ENCODE measurements at places on chromosomes 4 and X.

- DNase-seq: no peak
These were observed 11.9 kb upstream of the TRIML1 start for GRCh38 chr4:188127214-188127874.

DNA sequence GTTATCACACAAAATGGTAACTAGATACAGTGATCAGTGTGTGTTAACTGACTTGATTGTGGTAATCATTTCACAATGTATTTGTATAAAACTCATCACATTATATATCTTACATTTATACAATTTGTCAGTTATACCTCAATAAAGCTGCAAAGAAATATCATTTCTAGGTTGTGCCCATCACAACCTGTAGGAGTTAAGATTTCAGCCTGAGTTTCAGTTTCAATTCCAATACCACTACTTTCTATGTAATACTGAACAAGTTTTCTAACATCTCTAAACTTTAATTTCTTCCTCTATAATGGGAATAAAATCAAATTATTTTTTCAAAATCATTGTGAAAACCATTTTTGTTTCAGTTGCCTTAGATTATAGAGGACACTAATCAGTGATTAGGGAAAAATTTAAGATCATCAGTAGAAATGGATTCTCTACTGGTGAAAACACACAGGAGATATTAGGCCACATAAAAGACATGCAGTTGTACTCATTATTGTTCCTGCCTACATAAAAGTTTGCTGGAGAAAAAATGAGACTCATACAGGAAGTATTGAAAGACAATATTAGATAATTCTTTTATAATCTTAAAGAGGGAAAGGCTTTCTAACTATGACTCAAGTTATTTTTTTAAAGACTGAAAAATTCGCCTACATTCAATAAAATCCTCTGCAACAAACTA lies 18.4 kb upstream of the TBC1D1 start:
- no peak for DNase-seq

DNA sequence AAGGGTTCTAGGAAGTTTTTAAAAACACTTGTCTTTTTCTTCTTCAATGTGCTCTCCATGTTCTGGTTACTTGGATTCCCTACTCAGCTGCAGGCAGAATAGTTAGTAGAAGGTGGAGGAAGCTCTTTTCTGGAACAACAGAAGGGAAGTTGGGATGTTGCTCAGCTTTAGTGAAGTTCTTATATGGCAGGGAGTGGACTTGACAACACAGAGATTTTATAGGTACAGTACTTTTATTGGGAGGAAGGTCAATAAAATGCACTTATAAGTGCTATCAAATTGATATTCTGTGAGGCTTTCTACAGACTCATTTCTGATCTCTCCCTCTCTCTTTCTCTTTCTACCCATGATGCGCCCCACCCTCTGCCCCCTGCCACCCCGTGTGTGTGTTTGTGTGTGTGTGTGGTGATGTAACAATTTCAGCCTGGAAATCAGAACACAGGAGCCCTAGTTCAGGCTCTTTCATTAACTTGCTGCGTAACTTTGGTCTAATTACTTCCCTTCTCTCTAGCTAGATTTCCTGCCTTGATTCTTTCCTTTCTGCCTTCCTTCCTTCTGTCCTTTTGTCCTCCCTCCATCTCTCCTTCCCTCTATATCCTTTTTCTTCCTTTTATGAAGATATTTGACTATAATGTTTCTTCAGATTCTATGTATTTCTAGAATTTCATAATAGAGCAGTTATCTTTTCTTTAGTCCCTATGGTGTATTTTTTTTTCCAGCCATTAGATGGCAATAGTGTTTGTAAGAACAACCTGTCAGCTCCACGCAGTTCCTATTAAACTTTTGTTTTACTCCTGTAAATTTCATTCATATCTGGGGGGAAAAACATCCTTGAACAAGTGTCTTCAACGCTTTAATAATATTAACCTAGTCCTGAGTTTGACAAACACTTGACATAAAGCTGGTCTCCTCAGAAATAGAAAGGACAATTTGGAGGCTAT lies 37.1 kb downstream of the HEPH start:
- DNase-seq: no peak

DNA sequence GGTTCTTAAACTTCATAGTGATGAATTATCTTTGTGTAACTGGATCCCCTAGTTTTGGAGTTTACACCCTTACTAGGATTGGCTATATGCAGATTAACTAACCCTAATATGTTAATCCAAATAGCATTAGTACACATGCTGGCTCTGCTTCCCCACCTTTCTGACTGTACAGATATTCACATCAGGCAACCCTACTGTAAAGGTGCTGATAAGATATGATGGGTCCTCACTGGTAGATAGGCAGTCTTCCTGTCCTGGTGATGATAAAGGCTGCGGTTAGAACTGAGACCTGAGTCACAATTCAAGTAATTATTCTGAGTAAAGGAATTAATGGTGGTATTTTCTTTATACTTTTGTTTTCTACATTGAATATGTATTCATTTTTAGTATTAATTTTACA lies 118.6 kb downstream of the COL4A5 start:
- DNase-seq: no peak

GRCh38 chr4:76160355-76160754 lies 12.2 kb upstream of the NUP54 start:
- no peak for DNase-seq

DNA sequence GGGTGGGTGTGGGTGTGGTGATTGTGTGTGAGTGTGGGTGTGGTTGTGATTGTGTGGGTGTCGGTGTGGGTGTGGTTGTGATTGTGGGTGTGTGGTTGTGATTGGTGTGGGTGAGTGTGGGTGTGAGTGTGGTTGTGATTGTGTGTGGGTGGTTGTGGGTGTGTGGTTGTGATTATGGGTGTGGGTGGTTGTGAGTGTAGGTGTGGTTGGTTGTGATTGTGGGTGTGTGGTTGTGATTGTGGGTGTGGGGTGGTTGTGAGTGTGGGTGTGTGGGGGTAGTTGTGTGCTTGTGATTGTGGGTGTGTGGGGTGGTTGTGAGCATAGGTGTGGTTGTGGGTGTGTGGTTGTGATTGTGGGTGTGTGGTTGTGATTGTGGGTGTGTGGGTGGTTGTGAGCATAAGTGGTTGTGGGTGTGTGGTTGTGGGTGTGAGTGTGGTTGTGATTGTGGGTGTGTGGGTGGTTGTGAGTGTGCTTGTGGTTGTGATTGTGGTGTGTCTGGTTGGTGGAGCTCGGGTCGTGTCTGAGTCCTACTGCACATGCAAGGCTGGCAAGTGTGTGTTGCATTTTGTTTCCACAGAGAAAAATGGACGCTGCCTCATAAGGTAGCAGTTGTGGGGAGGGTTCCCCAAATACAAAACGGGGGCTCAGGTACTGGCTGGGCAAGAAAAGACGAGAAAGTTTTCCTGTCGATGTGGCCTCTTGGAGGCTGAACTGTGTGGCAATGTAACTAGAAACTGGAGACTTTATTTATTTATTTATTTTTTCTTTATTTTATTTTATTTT lies 116.7 kb downstream of the UBE2K start:
- DNase-seq: no peak

- DNase-seq: no peak
These were observed 63.3 kb downstream of the CCSER1 start for GRCh38 chr4:90190525-90190924.

DNA sequence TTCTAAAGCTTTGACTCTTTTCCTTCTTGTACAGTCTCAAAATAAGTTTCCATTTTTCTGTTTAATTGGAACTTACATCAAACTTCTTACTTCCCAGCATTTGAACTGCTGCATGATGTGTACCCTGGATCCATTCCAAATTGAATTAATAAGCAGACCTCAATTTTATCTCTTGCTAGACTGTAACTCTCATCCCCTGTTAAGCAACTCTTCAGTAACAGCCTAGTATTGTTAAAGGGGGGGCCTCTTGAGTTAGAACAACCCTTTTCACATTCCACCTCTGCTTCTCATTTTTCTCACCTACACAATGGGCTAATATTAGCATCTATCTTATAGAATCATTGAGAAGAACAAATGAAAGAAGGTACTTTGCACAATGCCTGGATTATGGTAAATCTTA lies 169.4 kb downstream of the IL1RAPL1 start:
- no peak for DNase-seq

GRCh38 chrX:103779141-103779789 lies 2.6 kb downstream of the PLP1 start:
- peak; percentile 52 for DNase-seq

DNA sequence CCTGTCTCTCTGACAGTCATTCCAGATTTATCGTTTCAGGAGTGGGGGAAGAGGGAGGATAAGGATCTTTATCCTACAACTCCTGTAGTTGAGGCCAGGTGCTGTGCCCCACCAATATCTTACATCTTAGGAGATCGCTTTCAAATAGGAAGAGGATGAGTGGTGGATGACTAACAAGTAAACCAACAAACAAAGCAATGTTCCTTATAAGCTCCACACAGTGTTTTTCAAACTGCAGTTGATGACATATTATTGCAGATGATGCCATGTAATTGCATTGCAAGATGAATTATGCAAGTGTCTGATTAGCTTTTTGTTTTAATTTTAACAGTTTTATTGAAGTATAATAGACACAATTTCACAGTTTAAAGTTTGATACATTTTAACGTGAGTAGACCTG lies 35.8 kb upstream of the TMEM164 start:
- DNase-seq: no peak

- DNase-seq: no peak
These were observed 53.3 kb downstream of the WFS1 start for GRCh38 chr4:6322761-6323566.

DNA sequence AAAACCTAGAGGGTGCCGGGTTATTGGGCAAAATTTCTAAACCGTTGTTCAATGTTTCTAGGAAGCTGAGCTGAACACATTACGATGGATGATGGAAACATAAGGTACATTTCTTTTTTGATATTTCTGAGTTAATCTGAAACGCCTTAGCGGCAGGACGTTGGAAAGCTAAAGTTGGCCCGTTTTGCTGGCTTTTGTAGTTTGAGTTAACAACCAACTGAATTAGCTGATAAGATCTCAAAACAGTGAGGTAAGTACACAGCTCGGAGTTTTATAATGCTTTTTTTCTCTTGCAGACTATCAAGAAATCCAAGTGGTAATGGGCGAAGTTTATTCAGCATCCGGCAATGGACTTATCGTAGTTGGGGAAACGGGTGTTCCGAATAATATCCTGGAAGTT lies 73.5 kb downstream of the PRSS12 start:
- DNase-seq: no peak

- DNase-seq: no peak
These were observed 139.3 kb downstream of the TLL1 start for GRCh38 chr4:166012129-166013030.

DNA sequence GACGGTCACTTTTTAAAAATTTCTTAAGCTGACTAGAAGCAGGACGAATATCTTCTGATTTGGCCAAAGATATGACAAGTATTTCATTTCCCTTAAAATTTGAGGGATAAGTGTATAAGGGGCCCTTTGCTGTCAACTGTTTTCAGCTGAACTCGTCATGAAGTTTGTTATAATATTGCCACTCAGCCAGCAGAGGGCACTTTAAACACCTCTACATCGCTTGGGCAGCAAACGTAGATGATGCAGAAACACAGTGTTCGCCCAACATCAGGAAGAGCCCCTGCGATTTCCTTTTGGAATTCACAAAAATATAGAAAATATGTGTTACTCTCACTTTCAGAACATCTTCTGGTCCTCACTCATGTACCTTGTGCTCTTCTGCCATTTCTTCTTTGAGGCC lies 435.7 kb upstream of the FMR1 start:
- DNase-seq: no peak

DNA sequence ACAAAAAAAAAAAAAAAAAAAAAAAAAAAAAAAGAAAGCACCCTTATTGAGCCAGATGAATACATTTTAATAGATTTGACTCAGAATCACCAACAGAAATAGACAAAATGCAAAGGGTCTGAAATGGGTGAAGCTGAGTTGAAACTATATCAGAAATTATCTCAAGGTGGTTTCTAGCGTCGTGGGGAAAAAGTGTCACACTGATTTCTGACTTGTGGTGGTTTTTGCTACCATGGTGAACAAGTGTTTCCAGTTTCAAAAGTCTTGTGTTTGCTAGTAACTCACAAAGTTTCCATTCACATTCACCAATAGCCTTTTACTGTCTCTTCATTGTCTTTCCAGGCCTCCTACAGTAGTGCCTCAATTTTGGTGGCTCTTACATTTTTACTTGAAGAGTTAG lies 135.5 kb downstream of the ARHGAP24 start:
- no peak for DNase-seq

DNA sequence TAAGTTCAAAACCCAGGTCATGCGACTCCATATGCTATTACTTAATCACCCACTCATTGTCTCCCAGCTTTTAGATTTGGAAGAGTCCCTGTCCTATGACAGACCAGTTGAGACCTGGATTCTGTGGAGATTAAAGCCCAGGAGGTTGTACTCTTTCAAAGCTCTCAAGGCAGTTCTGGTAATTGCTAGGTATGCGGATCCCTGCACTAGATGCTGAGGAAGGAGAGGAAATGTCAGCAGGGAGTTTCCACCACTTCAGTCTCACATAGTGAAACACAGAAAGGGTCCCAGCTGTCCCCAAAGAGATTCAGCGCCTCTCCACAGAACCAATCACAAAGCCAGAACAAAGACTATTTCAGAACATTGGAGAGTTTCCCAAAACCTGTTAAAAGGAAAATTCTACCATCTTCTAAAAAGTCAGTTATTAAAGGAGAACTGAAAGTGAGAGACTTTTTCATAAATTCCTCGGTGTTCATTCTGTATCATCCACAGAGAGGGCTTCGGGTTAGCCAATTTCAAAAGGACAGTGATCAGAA lies 53.4 kb downstream of the IRF2 start:
- peak; percentile 16 for DNase-seq

GRCh38 chrX:142296421-142296820 lies 91.3 kb upstream of the MAGEC2 start:
- DNase-seq: no peak

DNA sequence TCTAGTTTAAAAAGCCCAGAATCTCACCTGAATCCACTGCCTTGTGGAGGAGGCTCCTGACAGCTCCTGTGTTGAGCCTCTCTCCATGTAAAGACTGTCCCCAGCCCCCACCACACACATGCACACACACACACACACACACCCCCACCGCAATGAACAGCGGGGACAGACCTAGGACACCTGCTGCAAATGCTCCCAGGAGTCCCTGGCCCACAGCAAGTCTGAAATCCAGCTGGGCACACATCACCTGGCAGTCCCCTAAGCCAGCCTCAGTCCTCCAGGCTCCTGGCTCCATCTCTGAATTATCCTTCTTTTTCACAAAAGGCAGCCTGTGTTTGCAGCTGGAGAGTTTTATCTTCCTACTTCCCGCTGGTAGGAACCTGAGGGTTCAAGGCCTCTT lies 6.6 kb upstream of the FAM53A start:
- DNase-seq: no peak

GRCh38 chr4:26779674-26780073 lies 81.0 kb upstream of the STIM2 start:
- no peak for DNase-seq

GRCh38 chr4:129429581-129430320 lies 333.8 kb downstream of the C4orf33 start:
- DNase-seq: peak; percentile 63

GRCh38 chr4:66885501-66886165 lies 659.7 kb downstream of the CENPC start:
- no peak for DNase-seq

GRCh38 chr4:161254375-161254774 lies 909.4 kb downstream of the FSTL5 start:
- no peak for DNase-seq

GRCh38 chr4:99447079-99447478 lies 11.9 kb upstream of the ADH7 start:
- no peak for DNase-seq
